Activated CD8-positive, alpha-beta T cell treated with anti-CD3 and anti-CD28 coated beads for 36 hours (primary cell): ENCODE measurements at places on chromosomes 3 and 15.

GRCh38 chr15:44261007-44261706, 27.4 kb upstream of the GOLM2 start:
- no peak for DNase-seq

DNA sequence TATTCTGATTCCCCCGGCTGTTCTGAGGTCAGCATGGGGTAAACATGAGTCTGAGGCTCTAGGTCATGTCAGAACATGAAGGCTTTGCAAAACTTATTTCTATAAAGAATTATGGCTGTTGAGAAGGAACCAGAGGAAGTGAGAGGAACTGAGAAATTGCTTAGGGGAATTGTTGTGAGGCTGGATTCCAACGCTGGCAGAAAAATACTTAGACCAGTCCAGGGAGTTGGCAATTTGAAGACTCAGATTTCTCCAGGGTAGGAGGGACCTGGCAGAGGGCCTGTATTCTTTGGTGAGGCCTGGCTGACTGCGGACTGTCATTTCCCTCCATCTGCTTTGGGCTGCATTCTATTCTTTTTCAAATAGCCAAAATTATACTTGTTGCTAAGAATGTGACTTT, 155.5 kb downstream of the PLD1 start:
- DNase-seq, result no peak

DNA sequence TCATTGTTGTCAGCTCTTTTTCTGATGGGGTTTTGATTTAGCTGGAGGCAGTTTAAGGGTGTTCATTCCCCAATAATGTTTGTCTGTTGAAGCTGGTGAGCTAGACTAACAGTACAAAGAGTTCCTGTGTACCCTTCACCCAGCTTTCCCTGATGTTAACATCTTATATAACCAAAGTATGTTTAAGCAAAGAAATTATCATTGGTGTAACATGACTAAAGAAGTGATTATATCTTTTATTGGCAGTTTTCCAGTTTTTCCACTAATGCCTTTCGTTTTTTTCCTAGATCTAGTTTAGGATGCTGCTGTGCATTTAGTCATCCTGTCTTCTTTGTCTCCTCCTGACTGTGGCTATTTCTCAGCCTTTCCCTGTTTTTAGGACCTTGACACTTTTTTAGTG, 165.6 kb downstream of the LPP start:
- no peak for DNase-seq

- DNase-seq, result no peak
These were observed 483.2 kb downstream of the RBMS3 start for GRCh38 chr3:29764041-29764440.

DNA sequence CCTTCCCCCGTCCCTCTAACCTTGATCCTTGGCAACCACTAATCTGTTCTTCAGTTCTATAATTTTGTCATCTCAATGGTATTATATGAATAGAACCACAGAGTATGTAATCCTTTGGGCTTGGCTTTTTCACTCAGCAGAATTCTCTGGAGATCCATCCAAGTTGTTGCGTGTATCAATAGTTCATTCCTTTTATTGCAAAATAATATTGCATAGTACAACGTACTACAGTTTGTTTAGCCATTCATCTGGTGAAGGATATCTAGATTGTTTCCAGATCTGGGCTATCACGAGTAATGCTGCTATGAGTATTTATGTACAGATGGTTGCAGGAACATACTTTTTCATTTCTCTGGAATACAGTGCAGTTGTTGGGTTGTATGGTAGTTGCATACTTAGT, 76.2 kb downstream of the PLXNA1 start:
- DNase-seq, result no peak

- DNase-seq, result no peak
These were observed 66.5 kb downstream of the ADAMTSL3 start for GRCh38 chr15:83720468-83720867.

- peak; percentile 65 for DNase-seq
These were observed 38.0 kb downstream of the RAB7A start for GRCh38 chr3:128763967-128764366.

GRCh38 chr3:110069761-110070160, 732.4 kb upstream of the DPPA4 start:
- DNase-seq, result no peak

DNA sequence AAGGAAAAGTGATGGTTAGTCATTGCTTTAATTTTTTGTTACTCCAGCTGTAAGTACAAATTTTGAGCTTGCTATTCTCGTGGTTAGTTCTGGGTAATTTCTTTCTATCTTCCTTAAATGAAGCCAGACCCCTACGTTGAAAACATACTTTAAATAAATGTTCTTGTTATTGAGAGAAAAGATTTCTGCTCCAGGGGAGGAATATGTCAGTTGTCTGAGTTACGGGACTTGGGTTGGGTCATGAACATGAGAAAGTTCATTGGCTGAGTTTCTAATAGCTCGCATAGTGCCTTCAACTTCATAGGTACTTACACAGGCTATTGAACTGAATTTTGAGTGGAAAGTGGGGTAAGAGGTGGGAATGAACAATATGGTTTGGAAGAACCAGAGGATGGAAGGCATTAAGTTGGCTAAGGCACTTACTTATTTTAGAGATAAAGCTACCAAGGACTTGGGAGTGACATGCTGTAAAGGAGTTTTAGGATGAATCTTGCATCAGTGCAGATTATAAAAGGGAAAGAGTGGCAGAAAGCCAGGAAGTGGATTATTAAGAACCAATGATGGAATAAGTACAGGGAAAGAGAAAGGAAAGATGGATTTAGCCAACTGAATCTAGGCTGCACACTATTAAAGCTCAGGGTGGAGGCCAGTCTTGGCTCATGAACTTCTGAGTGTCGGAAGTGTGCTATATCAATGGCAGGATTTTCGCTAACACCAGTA, 1.4 kb downstream of the RPSA start:
- no peak for DNase-seq

GRCh38 chr3:120498556-120499346, 48.0 kb upstream of the FSTL1 start:
- DNase-seq, result no peak

GRCh38 chr3:110736332-110736731, 335.3 kb upstream of the NECTIN3 start:
- no peak for DNase-seq

- no peak for DNase-seq
These were observed 18.8 kb downstream of the ZBBX start for GRCh38 chr3:167361306-167361705.

DNA sequence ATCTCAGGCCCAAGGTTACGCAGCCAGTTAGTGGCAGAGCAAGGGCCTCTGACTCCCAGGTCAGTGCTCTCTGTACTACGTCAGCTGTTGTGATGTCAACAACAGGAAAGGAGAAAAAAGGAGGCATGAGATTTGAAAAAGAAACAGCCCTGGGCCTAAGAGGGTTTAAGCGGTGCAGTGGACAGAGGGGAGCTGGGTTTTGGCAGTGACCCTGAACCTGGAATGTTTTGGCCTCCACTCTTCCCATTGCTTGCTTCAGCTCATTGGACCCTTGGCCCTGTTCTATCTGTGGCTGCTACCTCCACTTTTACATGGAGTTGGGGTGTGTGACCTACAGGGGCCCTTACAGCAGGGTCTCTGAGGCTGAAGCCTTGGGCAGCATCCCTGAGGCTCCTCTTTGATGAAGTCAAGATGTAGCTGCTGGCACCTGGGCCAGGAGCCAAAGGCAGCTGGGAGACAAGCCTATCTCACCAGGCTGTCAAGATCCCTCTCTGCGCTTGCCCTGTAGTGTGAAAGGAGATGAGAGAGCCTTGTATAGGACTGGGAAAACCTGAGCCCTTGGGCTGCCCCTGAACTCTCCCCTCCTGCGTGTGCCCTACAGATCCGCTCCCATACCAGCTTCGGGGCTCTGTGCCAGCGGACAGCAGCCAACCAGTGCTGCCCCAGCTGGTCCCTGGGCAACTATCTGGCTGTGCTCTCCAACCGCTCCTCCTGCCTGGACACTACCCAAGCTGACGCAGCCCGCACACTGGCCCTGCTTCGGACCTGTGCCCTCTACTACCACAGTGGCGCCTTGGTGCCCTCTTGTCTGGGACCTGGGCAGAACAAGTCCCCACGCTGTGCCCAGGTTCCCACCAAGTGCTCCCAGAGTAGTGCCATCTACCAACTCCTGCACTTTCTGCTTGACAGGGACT, 8.7 kb downstream of the DISP2 start:
- no peak for DNase-seq

DNA sequence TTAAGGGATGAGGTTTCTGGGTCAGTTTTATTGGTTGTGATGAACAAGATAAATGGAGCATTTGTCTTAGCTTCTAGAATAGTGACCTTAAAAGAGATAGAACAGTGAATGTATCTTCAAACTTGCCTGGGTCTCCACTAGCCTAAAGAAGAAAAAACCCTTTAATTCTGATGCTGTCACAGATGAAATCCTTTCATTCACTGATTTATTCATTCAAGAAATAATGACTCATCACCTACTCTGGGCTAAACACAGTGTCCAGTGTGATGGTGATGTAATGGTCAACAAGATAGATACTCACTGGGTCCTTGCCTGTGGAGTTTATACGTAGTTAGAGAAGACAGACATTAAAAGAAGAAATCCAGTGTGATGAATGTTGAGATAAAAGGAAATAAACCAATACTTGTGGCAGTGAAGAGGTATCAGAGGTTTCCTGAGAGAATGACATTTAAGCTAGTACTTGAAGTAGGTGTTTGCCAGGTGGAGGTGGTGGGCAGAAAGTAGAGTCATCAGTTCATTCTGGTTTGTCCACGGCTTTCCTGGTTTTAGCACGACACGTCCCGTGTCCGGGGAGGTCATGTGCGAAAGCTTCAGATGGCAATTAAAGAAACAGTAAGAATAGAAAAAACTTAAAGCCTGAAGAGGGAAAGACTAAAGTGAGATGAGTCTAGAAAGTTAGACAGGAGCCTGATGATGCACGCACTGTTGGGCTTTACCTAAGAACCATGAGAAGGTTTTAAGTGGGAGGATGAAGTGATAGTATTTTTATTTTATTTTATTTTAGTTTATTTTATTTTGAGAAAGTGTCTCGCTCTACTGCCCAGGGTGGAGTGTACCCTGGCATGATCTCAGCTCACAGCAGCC, 18.5 kb downstream of the PAK2 start:
- DNase-seq, result peak; percentile 53

DNA sequence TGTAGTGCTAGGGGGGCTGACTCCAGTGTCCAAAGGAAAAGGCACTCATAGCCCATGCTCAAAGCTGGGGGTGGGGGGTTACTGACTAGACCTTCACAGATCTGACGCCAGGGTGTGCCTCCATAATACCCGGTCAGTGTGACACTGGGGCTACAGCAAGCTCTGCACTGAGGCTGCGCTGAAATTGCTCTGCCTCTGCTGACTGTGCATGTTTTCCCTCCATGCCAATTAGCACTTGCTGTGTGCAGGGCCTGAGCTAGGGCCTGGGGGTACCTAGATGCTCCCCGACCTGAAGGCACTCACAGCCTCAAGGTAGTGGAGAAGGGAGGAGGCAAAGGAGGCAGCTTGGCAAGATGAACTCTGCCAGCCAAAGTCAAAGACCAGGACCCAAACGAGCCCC, 5.2 kb downstream of the CAMKV start:
- DNase-seq, result no peak

GRCh38 chr15:34366271-34367065, 528 bp downstream of the LPCAT4 start:
- DNase-seq, result peak; percentile 72

DNA sequence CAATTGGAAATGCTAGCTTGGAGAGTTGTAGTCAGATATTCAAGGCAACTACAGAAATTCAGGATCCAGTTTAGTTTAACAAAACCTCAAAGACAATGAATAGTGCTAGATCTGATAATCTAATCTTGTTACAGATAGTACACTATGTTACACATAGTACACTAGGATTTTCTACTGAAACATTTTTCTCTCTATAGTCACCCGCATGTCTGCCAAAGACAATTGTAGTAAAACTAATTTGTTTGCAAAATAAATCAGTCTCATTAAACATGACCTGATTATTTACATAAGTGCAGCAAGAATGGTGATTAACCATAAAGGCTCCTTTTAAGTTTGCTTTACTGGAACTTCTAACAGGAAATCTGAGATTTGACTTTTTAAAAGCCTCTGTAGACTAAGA, 52.0 kb downstream of the ILDR1 start:
- DNase-seq, result no peak

DNA sequence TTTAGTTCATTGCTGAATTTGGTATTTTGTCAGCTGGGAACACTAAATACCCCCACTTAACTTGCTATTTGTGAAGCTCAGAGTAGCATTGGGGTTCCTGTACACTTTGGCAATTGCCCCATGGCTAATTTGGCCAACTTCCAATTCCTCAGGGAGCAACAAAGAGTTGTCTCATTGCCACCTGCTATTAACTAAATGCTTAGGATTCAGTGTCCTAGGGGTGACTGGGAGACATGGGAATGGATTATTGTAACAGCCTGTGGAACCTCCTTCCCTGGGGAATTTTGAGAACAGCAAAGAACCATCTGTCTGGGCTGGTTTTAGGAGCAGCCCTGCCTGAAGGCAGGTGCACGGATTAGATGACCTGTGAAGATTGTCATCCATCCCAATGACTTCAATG, 437.4 kb upstream of the TPRG1 start:
- no peak for DNase-seq

DNA sequence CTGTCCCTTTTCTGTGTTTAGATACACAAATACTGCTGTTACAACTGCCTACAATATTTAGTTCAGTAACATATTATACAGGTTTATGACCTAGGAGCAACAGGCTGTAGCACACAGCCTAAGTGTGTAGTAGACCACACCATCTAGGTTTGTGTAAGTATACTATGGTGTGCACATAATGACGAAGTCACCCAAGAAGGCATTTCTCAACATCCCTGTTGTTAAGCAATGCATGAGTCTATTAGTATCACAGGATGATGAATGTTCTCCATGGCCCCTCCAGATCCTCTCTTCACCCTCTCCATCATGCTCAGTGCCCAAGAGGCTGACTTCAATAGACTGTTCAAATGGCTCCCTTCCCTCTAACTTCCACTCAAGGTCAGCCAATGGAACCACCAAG, 14.6 kb upstream of the SEC62 start:
- no peak for DNase-seq

GRCh38 chr3:169173636-169174035, 489.9 kb downstream of the MECOM start:
- DNase-seq, result no peak

DNA sequence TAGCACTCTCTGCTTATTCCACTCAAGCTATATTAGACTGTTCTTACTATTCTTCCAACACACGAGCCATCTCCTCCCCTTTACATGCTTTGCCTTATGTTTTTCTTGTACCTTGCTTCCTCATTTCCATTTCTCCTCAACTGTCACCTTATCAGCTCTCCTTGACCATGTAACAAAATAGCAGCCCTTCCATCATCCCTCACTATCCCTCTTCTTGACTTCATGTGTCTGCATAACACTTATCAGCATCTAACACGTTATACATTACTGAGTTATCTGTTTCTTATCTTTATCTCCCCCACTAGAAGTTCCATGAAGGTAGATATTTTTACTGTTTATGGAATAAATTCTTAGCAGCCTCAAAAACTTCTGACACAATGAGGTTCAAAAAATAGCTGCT, 45.3 kb downstream of the TRPM7 start:
- no peak for DNase-seq

DNA sequence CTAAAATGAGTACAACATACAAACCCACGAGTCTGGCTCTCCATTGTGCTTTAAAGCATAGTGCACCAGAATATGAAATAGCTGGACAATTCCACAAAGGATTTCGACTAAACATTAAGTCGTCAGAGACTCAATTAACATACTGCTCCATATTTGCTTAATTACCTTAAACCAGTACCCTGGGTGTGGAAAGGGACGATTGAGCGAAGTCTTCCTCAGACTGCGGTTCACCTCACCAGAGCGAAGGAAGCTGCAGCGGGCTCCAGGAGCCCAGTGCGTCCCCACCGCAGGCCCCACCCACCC, 218 bp upstream of the TRPC1 start:
- no peak for DNase-seq

GRCh38 chr3:107969525-107969924, 121.3 kb downstream of the CD47 start:
- no peak for DNase-seq

- DNase-seq, result no peak
These were observed 24.4 kb downstream of the THRB start for GRCh38 chr3:24470277-24470676.
